ENCODE measurements at places on chromosomes 3 and 15.
A peak's percentile ranks its signal among the peaks of the same experiment; 100 is the strongest.

DNA sequence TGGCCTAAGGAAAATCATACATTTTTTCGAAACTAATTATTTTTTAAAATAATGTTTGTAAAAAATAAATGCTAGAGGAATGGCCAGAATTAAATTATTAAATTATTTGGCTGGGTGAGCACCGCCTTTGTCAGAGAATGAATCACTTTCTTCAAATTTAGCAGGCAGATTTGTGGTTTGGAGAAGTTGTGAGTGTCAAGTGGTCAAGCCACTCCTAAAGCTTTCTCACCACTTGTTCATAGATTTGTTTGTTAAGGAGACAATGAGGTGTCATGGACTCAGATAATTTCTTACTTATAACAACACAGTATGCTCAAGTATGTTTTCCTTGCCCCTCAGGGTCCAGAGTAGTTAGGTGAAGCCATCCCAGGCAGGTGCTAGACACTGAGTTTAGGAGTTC, 196.2 kb downstream of the TUSC7 start:
- no peaks in the 10 kb centered on the region for H3K4me1 ChIP-seq
- H3K27ac ChIP-seq, result no peak overlapping the region
- H3K4me3 ChIP-seq, result no peak overlapping the region
- no peaks in the 10 kb centered on the region for H3K36me3 ChIP-seq

DNA sequence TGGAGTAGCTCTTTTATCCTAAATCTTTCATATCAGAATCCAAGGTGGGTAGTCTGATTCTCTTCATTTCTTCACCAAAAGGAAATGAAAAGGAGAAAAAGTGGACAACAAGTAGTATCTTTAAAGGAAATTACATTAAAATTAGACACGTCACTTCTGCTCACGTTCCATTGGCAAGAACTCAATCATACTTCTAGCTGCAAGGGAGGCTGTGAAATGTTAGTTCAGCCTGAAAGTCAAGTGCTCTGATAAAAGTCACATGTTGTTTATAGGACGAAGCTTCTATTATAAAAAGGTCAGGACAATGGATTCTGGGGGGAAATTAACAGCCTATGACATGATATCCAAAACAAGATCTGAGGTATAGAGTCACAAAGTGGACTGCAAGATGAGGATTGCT, 164.6 kb upstream of the MCTP2 start:
- H3K27me3 ChIP-seq, result no peaks in the 10 kb centered on the region
- H3K36me3 ChIP-seq, result no peaks in the 10 kb centered on the region
- H3K27ac ChIP-seq, result no peak overlapping the region
- H3K4me3 ChIP-seq, result no peak overlapping the region

- no peaks in the 10 kb centered on the region for H3K36me3 ChIP-seq
- H3K27me3 ChIP-seq, result no peaks in the 10 kb centered on the region
- no peak overlapping the region for H3K27ac ChIP-seq
- no peak overlapping the region for H3K4me3 ChIP-seq
- DNase-seq, result no peak
These were observed 65.8 kb downstream of the MRPL46 start for GRCh38 chr15:88401251-88401995.

DNA sequence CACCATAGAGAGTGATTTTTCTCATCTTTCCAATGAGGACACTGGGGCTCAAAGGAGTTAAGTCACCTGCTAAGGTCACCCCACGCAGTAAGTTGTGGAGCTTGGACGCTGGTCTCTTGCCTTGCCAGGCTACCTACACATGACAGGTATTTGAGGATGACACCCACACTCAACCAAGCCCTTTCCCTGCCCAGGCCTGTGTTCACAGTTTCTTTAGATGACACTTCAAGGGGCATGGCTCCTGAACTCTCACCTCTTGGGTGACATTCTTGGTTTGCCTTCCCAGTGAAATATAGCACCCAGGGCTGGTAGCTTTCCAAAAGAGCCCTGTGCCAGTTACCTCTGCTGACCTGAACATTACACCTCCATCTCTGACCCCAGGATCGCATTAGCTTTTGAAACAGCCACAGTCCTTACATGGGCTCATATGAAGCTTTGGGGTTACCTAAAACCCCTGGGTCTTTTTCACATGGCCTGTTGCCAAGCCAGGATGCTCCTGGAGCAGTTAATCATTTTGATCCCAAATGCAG, 148.0 kb downstream of the RPLP1 start:
- H3K36me3 ChIP-seq, result no peaks in the 10 kb centered on the region
- no peaks in the 10 kb centered on the region for H3K4me1 ChIP-seq
- no peak for DNase-seq
- no peak overlapping the region for H3K27ac ChIP-seq
- no peaks in the 10 kb centered on the region for H3K27me3 ChIP-seq

DNA sequence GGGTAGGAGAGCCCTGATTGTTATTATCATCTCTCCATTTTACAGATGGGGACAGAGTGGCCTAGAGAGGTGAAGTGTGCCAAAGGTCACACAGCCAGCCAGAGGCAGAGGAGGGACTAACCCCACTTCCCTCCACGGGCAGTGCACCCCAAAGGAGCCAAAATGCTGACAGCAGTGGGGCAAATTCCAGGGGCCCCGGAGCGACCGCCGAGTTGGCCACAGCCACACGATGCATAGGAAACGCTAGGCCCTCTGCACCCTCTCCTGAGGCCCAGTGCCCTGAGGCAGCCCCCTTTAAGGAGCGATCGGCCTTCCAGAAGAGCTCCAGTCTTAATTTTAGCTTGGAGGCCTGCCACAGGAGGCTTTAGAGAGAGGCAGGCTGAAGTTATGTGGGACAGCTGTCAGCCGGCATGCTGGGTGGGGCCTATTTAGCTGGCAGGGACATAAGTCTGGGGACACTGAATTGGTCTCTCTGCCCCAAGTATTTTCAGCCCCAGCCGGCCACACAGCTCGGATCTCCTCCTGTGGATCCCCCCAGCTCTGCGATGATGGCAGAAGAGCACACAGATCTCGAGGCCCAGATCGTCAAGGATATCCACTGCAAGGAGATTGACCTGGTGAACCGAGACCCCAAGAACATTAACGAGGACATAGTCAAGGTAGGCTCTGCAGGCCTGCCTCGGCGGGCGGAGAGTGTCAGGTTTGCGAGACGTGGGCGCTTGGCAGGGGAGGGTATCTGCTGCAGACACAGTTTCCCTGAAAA, at the start of gene CAV3:
Gene CAV3 (plus strand): TSS at position 471 of the 763 bp plus-strand sequence. CDS start 75 bp downstream, at position 546.
- DNase-seq, result no peak
- no peak within 1 kb of the TSS for H3K4me3 ChIP-seq
- H3K4me1 ChIP-seq, result peaks cover 5% of the 10 kb centered on the region
- H3K27me3 ChIP-seq, result no peaks in the 10 kb centered on the region
- H3K27ac ChIP-seq, result no peak within 1 kb of the TSS

GRCh38 chr3:187808527-187808895, 63.2 kb upstream of the BCL6 start:
- peaks cover 25% of the 10 kb centered on the region for H3K4me1 ChIP-seq
- H3K4me3 ChIP-seq, result peak overlapping the region; percentile 0
- no peaks in the 10 kb centered on the region for H3K36me3 ChIP-seq
- H3K27me3 ChIP-seq, result no peaks in the 10 kb centered on the region
- peak overlapping the region; percentile 74 for H3K27ac ChIP-seq
- no peak for DNase-seq

- no peaks in the 10 kb centered on the region for H3K4me1 ChIP-seq
- no peaks in the 10 kb centered on the region for H3K36me3 ChIP-seq
- no peak for DNase-seq
- H3K27ac ChIP-seq, result no peak overlapping the region
- no peaks in the 10 kb centered on the region for H3K27me3 ChIP-seq
These were observed 8.9 kb upstream of the RPS27L start for GRCh38 chr15:63166219-63166618.

DNA sequence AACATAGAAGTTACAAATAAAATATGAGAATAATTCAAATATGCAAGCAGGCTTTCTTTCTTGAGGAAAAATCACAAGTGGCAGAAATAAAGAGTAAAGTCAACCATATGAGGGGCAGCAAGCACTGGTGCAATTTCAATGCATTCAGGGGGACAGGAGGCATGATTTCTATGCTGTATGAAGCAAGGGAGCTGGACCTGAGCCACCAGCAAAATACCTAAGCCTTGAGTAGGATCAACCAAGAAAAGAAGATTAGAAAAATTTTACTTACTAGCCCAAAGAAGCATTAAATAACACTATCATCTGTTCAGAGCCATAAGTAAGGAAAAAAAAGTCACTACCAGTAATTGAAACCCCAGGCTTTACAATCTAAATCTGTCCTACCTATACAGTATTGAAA, 6.3 kb downstream of the ADGRG7 start:
- H3K4me1 ChIP-seq, result no peaks in the 10 kb centered on the region
- peaks cover 3% of the 10 kb centered on the region for H3K27me3 ChIP-seq
- H3K36me3 ChIP-seq, result no peaks in the 10 kb centered on the region
- no peak for DNase-seq
- no peak overlapping the region for H3K27ac ChIP-seq
- H3K4me3 ChIP-seq, result no peak overlapping the region

DNA sequence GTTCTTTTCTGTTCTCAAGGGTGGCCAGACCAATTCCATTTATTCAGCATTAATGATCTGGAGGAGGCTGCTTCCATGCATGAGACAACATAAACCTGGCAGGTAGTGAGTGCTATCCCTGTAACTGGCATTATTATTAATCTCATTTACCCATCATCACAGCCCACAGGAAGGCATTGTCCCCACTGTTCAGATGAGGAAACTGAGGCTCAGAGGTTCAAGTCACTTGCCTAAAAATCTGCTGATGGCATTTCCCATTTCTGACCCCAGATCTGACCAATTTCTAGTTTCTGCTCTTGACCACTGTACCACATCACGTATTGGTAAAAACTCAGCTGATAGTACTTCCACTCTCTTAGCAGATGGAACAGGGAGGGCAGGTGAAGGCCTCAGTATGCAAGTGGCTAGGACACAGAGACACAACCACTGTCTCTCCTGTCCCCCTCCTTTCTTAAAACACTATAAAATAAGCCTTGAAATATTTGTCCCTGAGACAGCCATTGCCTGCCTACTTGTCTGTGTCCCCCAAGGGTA, 36.1 kb downstream of the TRANK1 start:
- no peaks in the 10 kb centered on the region for H3K27me3 ChIP-seq
- peak overlapping the region; percentile 73 for H3K27ac ChIP-seq
- no peaks in the 10 kb centered on the region for H3K36me3 ChIP-seq
- H3K4me3 ChIP-seq, result peak overlapping the region; percentile 51
- no peak for DNase-seq

GRCh38 chr3:177141471-177141870, 55.8 kb downstream of the TBL1XR1 start:
- H3K4me1 ChIP-seq, result peaks cover 65% of the 10 kb centered on the region
- H3K27me3 ChIP-seq, result no peaks in the 10 kb centered on the region
- no peak overlapping the region for H3K4me3 ChIP-seq
- no peak for DNase-seq
- H3K36me3 ChIP-seq, result no peaks in the 10 kb centered on the region
- no peak overlapping the region for H3K27ac ChIP-seq

- no peaks in the 10 kb centered on the region for H3K36me3 ChIP-seq
- no peak for DNase-seq
- H3K27me3 ChIP-seq, result no peaks in the 10 kb centered on the region
- no peak overlapping the region for H3K27ac ChIP-seq
These were observed 6.0 kb downstream of the PLCL2 start for GRCh38 chr3:16890597-16891333.

DNA sequence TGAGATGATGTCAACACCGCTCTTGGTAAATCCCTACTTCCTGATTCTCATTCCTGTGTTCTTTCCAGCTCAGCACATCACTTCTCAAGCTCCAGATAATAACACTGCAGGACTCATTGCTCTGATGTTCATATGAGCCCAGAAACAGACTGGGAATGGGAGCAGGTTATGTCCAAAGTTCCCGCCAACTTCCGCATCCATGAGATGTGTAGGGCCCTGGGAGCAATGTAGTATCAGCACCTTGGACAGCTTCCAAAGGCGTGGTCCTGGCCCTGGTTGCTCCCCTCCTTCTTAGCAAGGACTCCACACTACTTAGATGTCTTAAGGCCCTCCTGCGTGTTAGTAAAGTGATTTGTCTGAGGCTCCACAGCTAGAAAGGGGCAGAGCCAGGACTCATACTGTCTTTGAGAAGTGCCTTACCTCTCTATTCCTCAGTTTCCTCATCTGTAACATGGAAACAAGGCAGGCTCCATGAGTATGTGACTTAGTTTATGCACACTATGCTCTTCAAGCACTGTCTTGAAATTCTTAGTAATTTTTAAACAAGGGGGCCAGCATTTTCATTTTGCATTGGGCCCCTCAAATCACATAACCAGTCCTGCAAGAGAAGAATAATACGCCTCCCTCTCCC, 27.9 kb upstream of the SLC6A1 start:
- no peak overlapping the region for H3K27ac ChIP-seq
- H3K27me3 ChIP-seq, result no peaks in the 10 kb centered on the region
- no peaks in the 10 kb centered on the region for H3K4me1 ChIP-seq
- DNase-seq, result no peak
- no peaks in the 10 kb centered on the region for H3K36me3 ChIP-seq

Measured in esophagus squamous epithelium (tissue), 5 donors.